ENCODE measurements at places on chromosomes 6 and 20.

GRCh38 chr6:6997263-6998193, 110.2 kb upstream of the RREB1 start:
- DNase-seq = no peak

GRCh38 chr20:4476903-4477500, 244.7 kb upstream of the PRND start:
- DNase-seq = no peak

DNA sequence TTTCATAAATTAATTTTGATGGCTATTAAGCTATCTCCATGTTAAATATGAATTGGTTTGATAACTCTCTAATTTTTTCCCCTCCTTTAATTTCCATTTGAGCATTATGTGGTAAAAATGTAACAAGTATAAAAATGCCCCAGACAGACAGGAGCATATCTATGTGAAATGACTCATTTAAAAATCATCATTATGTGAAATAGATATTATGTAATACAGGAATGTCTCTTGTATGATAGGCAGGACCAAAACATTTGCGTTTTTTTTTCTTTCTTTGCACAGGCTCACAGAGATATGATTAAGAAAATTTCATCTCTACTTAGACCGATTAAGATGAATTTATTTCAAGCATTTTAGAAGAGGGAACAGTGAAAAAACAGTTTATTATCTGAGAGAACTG, 95.8 kb downstream of the AKAP7 start:
- no peak for DNase-seq

DNA sequence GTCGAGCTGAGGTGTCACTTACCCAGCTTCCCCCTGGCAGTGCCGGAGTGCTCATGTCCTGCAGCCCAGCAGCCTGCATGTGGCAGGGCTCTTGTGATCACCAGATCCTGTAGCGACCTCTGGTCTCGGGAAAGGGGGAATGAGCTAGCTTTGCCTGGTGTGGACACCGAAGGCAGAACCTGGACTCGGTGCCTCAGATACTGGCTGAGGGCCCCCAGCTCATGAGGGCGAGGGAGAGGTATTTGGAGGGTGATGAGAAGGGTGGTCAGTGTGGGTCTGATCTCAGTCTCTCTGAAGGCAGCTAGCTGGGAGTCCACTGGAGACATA, 26.3 kb downstream of the SUN5 start:
- no peak for DNase-seq

DNA sequence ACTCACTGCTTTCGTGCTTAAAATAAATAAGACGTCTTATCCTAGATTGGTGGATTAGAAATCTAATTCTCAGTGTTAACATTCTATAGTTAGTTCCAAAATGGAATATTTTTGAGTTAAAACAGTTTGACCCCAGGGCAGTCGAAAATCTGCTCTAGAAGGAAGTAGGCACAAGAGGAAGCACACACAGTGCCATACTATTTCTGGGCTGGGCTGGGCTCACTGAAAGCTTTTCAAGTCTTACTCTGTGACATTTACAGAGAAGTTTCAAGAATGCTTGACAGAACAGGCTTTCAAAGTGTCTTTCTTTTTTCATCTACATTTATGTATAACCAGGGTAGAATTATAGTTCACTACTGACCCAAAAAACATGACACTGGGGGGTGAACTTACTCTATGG, 209.8 kb downstream of the SOD2 start:
- no peak for DNase-seq

DNA sequence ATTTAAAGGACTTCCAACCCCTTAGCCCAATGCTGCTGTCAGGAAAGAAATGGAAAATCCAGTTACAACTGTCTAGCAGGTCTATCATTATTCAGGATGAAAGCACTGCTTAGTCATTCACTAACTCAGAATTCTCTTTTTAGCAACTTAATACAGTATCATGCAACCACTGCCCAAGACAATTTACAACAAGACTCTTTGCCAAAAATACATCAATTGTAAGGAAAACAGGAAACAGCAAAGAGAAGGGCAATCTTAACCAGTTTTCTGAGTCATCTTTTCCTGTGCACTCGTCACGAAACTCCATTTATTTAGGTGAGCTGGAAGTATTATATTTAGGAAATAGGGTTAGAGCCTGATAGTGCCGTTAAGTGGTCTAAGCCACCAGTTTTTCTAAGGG, 1197.7 kb upstream of the CITED2 start:
- no peak for DNase-seq

- DNase-seq = peak; percentile 46
Observed at GRCh38 chr6:134317471-134318131, at the start of gene SGK1. SGK1 (minus strand) TSS chr6:134318112; CDS start chr6:134317460, 652 bp downstream.

DNA sequence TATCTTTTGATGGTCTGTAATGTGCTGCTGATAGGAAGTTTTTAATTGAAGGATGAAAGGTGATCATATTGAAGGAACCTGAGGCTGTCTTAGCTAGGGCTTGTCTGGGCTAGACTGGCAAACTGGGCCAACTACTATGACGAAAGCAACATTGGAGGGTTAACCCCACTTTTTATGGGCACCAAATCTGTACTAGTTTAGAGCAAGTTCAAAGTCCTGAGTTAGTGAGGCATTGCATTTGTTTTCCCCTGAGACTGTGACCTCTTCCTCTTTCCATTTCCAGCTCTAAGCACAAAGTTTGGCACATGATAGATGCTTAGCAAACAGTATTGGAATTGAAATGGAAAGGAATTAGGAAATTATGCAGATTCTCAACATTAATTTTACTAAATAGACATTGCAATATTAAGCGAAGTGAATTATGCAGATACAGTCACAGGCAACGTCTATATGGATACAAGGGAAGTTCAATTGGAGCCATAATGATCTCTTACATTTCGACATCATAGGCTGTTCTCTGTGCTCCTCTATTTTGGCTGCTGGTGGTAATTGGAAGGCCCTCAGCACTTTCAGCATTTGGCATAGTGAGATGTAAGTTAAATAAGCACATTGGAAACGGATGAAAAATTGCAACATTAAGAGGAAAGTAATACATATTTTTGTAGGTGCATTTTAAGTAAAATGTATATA, 22.2 kb downstream of the CEP57L1 start:
- no peak for DNase-seq

DNA sequence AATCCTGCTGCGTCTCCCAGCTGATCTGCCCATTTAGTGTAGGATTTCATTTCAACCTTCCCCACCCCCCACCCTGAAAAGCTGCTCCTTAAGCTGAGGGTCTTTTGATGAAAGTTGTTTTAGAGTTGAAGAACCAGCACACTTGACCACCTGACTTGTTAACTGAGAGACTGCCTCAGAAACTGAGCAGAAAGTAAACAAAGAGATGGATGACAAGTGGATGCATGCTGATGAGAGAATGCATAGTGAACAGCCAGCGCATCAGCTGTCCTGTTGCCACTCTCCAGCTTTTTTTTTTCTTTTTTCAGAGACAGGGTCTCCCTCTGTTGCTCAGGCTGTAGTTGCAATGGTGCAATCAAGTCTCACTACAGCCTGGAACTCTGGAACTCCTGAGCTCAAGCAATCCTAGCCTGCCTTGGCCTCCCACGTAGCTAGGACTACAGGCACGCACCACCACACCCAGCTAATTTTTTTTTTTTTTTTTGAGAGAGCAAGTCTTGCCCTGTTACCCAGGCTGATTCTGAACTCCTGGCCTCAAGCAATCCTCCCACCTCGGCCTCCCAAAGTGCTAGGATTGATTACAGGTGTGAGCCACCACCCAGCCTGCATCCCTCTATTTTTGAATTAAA, 9.5 kb downstream of the RPL10A start:
- DNase-seq = no peak

GRCh38 chr6:124200661-124201060, 397.0 kb downstream of the NKAIN2 start:
- DNase-seq = no peak
